ENCODE measurements at places on chromosomes 7 and 10. TPM values are rescaled to one million over a fixed set of nuclear protein-coding genes. Genes with fewer than 3 reads are reported as not detected.

- no peak for DNase-seq
- peaks cover 5% of the 10 kb centered on the region for H3K4me1 ChIP-seq
- no peak overlapping the region for H3K4me3 ChIP-seq
- no peak overlapping the region for H3K27ac ChIP-seq
Observed at GRCh38 chr10:58593008-58593407, 80.3 kb downstream of the BICC1 start.

- H3K27me3 ChIP-seq: no peaks in the 10 kb centered on the region
- H3K4me3 ChIP-seq: no peak overlapping the region
- no peaks in the 10 kb centered on the region for H3K36me3 ChIP-seq
- DNase-seq: no peak
Observed at GRCh38 chr10:131214521-131215244, 96.8 kb downstream of the TCERG1L start.

GRCh38 chr10:111474786-111475185, 398.0 kb downstream of the ADRA2A start:
- H3K36me3 ChIP-seq: no peaks in the 10 kb centered on the region
- H3K27me3 ChIP-seq: no peaks in the 10 kb centered on the region
- no peaks in the 10 kb centered on the region for H3K4me1 ChIP-seq
- H3K4me3 ChIP-seq: no peak overlapping the region
- no peak overlapping the region for H3K27ac ChIP-seq

CCDC201 gene
- total RNA-seq: not detected

SUN3 gene
- total RNA-seq: not detected

VGF gene
- total RNA-seq: not detected

Measured in aorta (tissue), 5 donors.